ENCODE measurements at places on chromosomes 11 and 22.

DNA sequence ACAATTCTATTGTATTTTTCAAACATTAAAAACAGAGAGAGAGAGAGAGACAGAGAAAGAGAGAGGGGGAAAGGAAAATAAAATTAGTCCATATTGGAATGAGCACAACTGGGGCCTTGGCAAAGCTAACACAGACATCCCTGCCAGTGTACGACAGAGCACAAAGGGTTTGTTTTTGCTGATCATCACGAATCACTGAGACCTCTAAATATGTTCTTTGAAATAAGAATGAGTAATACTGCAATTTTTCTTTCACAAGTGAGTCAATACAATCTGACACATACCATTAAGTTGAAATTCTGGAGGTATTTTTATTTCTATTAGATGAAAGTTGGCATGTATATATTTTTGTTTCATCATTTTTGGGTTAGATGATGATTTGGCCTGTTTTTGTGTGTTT is 27.0 kb upstream of the LRRC4C start:
- DNase-seq: peak; percentile 21

GRCh38 chr11:84558085-84558905 is 1068.8 kb downstream of the DLG2 start:
- DNase-seq: no peak

DNA sequence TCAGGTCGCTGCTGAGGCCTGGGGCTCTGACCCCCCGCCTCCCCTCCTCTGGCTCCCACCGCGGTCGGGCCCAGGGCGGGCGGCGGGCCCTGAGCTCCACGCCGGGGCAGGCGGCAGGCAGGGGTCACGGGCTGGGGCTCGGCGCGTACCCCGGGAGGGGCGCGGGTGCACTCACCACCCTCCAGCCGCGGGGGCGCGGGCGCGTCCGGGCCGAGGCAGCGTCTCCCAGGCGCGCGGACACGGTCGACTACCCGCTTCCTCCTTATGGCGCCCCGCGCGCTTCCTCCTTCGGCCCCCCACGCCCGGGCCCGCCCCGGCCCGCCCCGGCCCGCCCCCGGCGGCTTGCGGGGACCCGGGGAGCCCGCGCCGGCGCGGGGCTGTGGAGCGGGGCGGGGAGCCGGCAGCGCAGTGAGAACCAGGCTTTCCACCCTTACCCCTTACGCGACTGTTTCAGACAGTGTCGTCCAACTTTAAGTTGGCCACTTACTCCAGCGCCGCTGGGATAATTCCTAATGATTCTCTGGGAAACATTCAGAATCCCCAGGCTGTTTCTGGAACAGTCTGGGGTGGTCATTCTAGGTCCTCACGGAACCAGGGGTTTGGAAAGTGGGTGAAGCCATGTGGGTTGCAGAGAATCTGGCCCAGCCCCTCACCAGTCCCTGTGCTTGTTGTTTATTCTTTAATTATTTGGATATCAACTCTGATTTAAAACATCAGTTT is at the start of gene BID:
TSS of gene BID (minus strand) at position 264 of the 720 bp plus-strand sequence. CDS start 24,353 bp downstream, outside the sequence.
- no peak for DNase-seq

- DNase-seq: no peak
Measured at GRCh38 chr11:119366690-119367620, 14.5 kb downstream of the USP2 start.

DNA sequence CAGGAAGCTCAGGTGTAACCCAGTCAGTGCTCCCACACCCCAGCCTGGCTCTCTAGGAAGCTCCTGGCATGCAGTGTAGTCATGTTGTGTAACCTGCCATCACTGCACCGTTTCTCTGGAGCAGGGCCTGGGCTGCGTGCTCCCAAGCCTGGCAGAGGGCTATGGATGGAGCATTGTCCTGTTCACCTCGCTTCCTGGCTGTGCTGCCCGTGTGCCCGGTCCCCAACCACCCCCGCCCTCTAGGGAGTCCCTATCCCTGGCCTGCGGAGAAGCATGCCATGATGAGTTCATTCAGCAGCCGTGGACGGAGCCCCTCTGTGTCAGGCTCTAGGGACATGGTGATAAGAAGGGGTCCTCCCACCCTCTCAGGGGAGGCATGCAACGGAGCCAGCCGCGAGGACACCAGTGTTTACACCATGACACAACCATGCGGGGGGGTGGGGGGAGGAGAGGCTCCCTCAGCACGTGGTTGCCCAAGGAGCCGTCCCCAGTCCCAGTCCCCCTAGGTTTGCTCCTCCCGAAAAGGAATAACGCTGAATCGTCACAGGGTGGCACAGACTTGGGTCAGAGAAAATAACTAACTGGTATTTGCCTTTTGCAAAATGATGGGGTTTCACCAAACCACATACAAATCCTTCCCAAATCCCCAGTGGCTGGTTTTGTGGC is 73.1 kb downstream of the FBLN1 start:
- no peak for DNase-seq

DNA sequence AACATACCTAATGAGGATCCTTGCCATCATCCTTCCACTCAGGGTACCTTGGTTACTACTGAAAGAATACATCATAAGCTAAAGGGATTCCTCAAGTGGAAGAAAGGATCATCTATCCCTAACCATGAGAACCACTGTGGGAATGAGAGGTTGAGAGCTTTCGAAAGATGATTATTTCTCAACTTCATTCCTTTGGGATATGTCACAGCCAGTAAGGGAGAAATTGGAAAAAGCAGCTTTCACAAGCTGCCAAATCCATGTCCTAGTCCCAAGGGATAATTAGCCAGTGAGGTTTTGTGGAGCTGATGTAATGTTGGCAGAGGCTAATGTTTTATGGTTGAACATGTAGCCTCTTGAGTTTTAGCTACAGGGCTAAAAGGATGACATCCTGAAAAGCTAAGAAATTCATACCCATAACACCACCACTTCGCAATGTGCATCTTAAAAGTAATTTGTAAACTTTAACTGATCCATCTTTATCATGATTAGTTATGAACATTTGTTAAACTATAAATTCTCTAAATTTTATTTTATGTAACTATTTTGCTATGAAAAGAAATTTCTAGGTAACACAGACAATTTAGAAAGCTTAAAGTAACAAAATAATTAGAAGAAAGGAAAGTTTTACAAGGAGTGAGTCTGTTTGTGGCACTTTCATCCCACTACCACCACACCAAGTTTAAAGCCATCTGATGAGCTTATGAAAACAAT is 123.9 kb downstream of the MRTFA start:
- DNase-seq: peak; percentile 100

- DNase-seq: no peak
Measured at GRCh38 chr11:106821291-106821690, 197.0 kb downstream of the GUCY1A2 start.

- no peak for DNase-seq
Measured at GRCh38 chr11:81647374-81647773, 1086.3 kb downstream of the FAM181B start.

- peak; percentile 55 for DNase-seq
Measured at GRCh38 chr11:3840870-3841425, at the start of gene RHOG. Gene RHOG (minus strand): TSS chr11:3840959. CDS start chr11:3828138, 12,821 bp downstream.

GRCh38 chr22:22935546-22936157 is 48.0 kb downstream of the IGLL5 start:
- no peak for DNase-seq

DNA sequence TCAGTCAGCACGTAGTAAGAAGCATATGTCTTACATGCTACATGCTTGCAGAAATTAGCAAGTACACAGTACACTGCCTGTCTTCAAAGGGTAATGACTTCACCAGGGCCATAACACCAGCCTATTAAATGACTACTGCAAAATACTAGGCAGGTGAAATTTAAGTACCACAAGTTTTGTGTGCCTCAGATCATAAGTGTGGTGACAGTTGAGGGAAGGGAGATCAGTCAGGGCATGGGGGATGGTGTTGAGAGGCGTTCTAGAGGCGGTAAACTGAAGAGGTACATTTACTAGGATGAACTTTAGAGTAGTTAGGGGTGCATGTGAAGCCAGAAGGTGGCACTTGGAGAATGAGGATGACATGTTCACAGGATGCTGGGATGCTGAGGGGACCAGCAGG is 22.0 kb downstream of the AMOTL1 start:
- no peak for DNase-seq

GRCh38 chr11:13963949-13964770 is 1.6 kb downstream of the SPON1 start:
- no peak for DNase-seq

DNA sequence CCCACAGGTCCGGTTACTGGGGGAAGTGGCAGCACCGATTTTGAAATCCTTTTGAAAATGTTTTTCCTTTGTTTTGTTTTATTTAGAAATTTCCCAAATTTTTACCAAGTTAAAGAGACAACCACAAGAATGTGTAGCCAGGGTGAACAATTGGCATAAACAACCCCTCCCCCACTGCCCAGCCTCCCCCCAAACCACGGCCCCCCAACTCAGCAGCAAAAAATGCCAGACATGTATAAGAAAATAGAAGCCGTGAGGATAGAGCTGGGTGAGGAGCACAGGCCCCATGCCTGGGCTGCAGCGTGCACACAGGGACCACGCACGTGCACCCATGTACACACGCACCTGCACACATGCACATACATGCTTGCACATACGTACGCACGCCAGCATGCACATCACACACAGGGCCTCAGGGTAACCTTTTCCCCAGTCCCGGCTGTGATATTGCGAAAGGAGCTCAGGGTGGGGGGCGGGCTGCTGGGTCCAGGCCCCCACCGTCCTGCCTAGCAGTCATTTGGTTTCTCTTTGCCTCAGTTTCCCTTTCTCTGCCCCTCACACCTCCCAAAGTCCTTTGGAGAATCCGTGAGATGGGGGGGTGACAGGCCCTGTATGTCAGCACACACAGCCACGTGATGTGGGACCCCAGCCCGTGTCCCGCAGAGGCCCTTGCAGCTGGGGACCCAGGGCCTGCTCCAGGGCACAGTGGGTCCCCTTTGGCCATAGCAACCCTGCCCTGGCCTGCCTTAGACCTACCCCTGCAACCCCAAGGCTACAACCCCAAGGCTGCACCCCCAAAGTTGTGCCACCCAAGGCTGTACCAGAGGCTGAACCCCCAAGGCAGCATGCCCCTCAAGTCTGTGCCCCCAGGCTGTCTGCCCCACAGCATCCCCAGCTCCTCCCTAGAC is 42.9 kb downstream of the IGF2 start:
- DNase-seq: peak; percentile 58

- DNase-seq: no peak
Measured at GRCh38 chr11:124762624-124763155, 600 bp upstream of the ESAM start.

GRCh38 chr22:42560381-42560780 is 6.6 kb downstream of the SERHL2 start:
- DNase-seq: no peak

DNA sequence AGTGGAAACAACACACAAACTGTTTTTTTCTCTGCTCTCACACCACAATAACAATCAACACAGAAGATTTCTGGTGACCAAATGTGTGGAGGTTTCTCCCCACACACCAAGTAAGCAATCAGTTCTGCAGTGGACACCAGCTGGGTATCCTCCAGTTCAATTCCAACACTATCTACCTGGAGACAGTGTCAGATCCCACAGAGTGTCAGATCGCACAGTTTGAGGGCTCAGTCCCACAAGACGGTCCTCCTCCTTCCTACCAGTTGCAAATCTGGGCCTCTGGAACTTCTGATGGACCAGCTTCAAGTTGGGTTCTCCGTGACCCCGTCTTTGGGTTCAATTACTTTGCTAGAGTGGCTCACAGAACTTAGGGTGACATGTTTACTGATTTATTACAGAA is 9.0 kb downstream of the SWAP70 start:
- DNase-seq: no peak

GRCh38 chr22:34851918-34852662 is 213.9 kb upstream of the ISX start:
- no peak for DNase-seq

GRCh38 chr11:125275905-125276618 is 111.5 kb downstream of the PKNOX2 start:
- no peak for DNase-seq
